Glutamatergic neuron (in vitro differentiated cells): ENCODE measurements at places on chromosomes 6 and 20. TPM values are rescaled to one million over a fixed set of nuclear protein-coding genes. Genes with fewer than 3 reads are reported as not detected.

The TCFL5 gene
- 12.6 TPM for total RNA-seq

The MYLK2 gene
- 0.69 TPM for total RNA-seq

The ZNF334 gene
- 32.9 TPM for total RNA-seq

The KCNB1 gene
- total RNA-seq = 3.1 TPM

The FGD2 gene
- total RNA-seq = not detected

The FOXQ1 gene
- total RNA-seq = 1.9 TPM

The OVOL2 gene
- total RNA-seq = not detected

The SSR1 gene
- total RNA-seq = 113 TPM

The WDR27 gene
- 64.8 TPM for total RNA-seq

The SLC17A2 gene
- not detected for total RNA-seq
